Activated CD8-positive, alpha-beta memory T cell treated with anti-CD3 and anti-CD28 coated beads, Interleukin-2, amount 10 ng/mL, durations not matched to agents 7 days and 5 days (primary cell): ENCODE measurements at places on chromosomes 11 and 22. TPM values are rescaled to one million over a fixed set of nuclear protein-coding genes. Genes with fewer than 3 reads are reported as not detected.

The MPPED1 gene
- not detected for total RNA-seq

The ARHGAP8 gene
- total RNA-seq: 1.1 TPM

The CRYBA4 gene
- not detected for total RNA-seq

The KRTAP5-1 gene
- not detected for total RNA-seq

The OR51E2 gene
- total RNA-seq: not detected

The CREB3L1 gene
- not detected for total RNA-seq

The OR56A4 gene
- not detected for total RNA-seq

The NLRP14 gene
- 0.05 TPM for total RNA-seq

The CLNS1A gene
- total RNA-seq: 89.4 TPM

The KCNK4 gene
- total RNA-seq: 0.29 TPM

The CNTF gene
- 3.5 TPM for total RNA-seq

The TPBGL gene
- 0.07 TPM for total RNA-seq

The OR51B4 gene
- total RNA-seq: not detected

The LRRC4C gene
- total RNA-seq: not detected

The KDM4E gene
- not detected for total RNA-seq

The CCDC87 gene
- 0.12 TPM for total RNA-seq

The AIFM3 gene
- total RNA-seq: 0.66 TPM

The CD248 gene
- 16.8 TPM for total RNA-seq

The PI4KA gene
- total RNA-seq: 84.5 TPM

The XKR3 gene
- not detected for total RNA-seq

The TNNT3 gene
- total RNA-seq: 1.1 TPM

The DCPS gene
- total RNA-seq: 41.9 TPM

The HIC2 gene
- total RNA-seq: 4.2 TPM

The C22orf15 gene
- 2.8 TPM for total RNA-seq

The HEPN1 gene
- total RNA-seq: not detected

The ELF5 gene
- not detected for total RNA-seq

The LDHAL6A gene
- total RNA-seq: not detected

The SLC15A3 gene
- 0.30 TPM for total RNA-seq

The RIMBP3C gene
- total RNA-seq: 0.18 TPM

The TRIM29 gene
- not detected for total RNA-seq

The DDX25 gene
- not detected for total RNA-seq

The PRR33 gene
- not detected for total RNA-seq

The KCNJ4 gene
- not detected for total RNA-seq

The ZNRD2 gene
- 45.5 TPM for total RNA-seq

The SHISA8 gene
- 0.30 TPM for total RNA-seq

The KCTD14 gene
- total RNA-seq: 0.18 TPM

The BCR gene
- 40.2 TPM for total RNA-seq

The MMP11 gene
- total RNA-seq: 0.91 TPM

The C11orf16 gene
- not detected for total RNA-seq

The ALDH3B2 gene
- not detected for total RNA-seq

The PSMC3 gene
- 150 TPM for total RNA-seq

The COPB1 gene
- 74.7 TPM for total RNA-seq

The OR51B5 gene
- total RNA-seq: 0.47 TPM
